ENCODE measurements at places on chromosomes 3 and 15. TPM values are rescaled to one million over a fixed set of nuclear protein-coding genes. Genes with fewer than 3 reads are reported as not detected.

DNA sequence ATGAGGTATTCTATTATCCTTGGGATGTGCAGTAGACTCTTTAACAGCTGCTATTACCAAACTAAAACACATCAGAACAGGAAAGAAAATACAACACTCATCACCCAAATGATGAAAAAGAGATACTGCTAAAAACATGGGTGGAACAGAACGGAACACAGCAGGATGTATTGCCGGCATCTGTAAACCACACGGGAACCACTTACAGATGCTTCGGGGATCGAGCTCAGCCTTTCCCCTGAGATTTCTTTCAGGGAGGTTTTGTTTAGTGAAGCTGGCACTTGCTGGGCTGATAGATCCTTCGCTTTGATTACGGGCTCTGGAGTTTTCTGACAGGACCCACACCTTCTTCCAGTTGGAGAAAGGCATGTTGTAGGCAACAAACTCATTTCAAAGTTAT is 182.3 kb upstream of the FAM3D start:
- no peaks in the 10 kb centered on the region for H3K36me3 ChIP-seq
- no peaks in the 10 kb centered on the region for H3K4me1 ChIP-seq
- no peak for DNase-seq
- H3K27ac ChIP-seq: no peak overlapping the region
- H3K27me3 ChIP-seq: no peaks in the 10 kb centered on the region

DNA sequence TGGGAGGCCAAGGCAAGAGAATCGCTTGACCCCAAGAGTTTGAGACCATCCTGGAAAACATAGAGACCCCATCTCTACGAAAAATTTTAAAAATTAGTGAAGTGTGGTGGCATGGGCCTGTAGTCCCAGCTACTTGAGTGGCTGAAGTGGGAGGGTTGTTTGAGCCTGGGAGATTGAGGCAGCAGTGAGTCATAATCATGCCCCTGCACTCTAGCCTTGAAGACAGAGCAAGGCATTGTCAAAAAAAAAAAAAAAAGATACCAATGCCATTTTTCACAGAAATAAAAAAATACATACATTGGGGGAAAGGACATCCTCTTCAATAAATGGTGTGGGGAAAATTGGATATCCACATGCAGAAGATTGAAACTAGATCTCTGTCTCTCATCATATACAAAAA is 74.6 kb downstream of the CERS3 start:
- H3K4me1 ChIP-seq: no peaks in the 10 kb centered on the region
- no peak overlapping the region for H3K4me3 ChIP-seq
- H3K27ac ChIP-seq: no peak overlapping the region
- no peaks in the 10 kb centered on the region for H3K36me3 ChIP-seq
- H3K27me3 ChIP-seq: no peaks in the 10 kb centered on the region

GRCh38 chr3:124887932-124888298 is 750 bp upstream of the ITGB5 start:
- no peak overlapping the region for H3K27ac ChIP-seq
- H3K36me3 ChIP-seq: no peaks in the 10 kb centered on the region
- no peaks in the 10 kb centered on the region for H3K4me1 ChIP-seq
- H3K4me3 ChIP-seq: no peak overlapping the region
- no peak for DNase-seq
- H3K27me3 ChIP-seq: peaks cover 9% of the 10 kb centered on the region

Gene LRRC31
- total RNA-seq: not detected

Gene SENP7
- 11.1 TPM for total RNA-seq

DNA sequence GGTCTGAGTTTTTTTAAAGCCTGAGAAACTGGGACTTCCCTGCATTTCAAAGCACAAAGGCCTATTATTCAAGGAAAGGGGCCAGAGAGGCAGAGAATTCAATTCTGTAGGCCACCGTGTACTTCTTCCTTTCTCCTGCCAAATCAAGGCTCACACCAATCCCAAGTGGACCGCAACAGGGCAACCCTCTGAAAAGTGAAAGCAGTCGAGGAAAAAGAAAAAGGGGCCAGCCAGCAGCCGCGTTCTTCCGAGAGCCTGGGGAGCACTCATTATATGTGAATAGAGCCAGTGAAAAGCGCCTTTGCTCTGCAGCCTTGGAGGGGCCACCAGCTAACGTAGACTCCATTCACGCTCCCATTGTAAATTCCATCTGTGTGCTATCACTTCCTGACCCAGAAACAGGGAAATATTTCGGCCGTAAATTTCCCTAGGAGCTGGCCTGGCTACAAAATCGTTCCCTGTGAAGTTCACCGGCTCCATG is 45.9 kb upstream of the THUMPD3 start:
- H3K4me3 ChIP-seq: no peak overlapping the region
- no peaks in the 10 kb centered on the region for H3K36me3 ChIP-seq
- H3K27ac ChIP-seq: no peak overlapping the region
- no peaks in the 10 kb centered on the region for H3K4me1 ChIP-seq

DNA sequence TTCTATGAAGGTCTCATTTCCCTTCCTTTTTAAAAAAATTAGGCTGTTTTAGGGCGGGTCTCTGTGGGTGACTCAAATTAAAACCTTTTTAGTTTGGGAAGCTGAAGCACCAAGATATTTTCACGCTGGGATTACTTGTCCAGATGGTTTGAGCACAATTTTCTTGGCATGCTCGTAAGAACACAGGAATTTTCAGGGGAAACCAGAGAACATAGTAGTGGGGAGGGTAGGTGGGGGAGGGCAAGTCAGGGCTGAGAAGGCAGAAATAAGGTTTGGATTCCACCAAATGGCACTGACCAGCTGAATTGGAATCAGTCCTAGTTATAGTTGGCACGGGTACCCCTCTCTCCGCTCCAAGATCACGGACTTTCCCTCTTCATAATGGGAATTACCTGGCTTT is 97.3 kb upstream of the LRIG1 start:
- no peak overlapping the region for H3K27ac ChIP-seq
- no peak overlapping the region for H3K4me3 ChIP-seq
- H3K27me3 ChIP-seq: peaks cover 5% of the 10 kb centered on the region
- DNase-seq: no peak
- no peaks in the 10 kb centered on the region for H3K36me3 ChIP-seq
- peaks cover 5% of the 10 kb centered on the region for H3K4me1 ChIP-seq

Gene HCLS1
- 197 TPM for total RNA-seq

DNA sequence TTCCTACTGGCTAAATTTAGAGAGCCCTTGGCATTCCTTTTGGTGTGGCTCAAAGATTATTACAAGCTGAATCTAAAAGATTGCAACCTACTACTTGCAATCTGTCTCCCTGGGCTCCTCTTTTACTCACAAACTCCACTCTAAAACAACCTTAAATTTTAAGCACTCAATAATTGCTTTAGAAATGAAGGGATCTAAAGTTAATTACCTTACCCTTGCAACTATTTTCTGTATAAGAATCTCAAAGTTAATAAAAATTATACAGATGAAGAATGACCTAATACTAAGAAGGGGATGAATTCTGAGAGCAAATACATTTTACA is 60.2 kb downstream of the ESYT3 start:
- no peak for DNase-seq
- no peaks in the 10 kb centered on the region for H3K36me3 ChIP-seq
- no peak overlapping the region for H3K4me3 ChIP-seq
- no peaks in the 10 kb centered on the region for H3K27me3 ChIP-seq
- H3K27ac ChIP-seq: no peak overlapping the region

- H3K27me3 ChIP-seq: no peaks in the 10 kb centered on the region
- no peak overlapping the region for H3K4me3 ChIP-seq
- no peak overlapping the region for H3K27ac ChIP-seq
- DNase-seq: no peak
These were observed 24.5 kb upstream of the VPS39 start for GRCh38 chr15:42232606-42233005.

- H3K36me3 ChIP-seq: no peaks in the 10 kb centered on the region
- H3K4me3 ChIP-seq: no peak overlapping the region
- H3K4me1 ChIP-seq: no peaks in the 10 kb centered on the region
- no peaks in the 10 kb centered on the region for H3K27me3 ChIP-seq
- no peak for DNase-seq
These were observed 13.6 kb downstream of the ZBTB47 start for GRCh38 chr3:42667096-42667522.

GRCh38 chr15:25674913-25675312 is 188.2 kb downstream of the ATP10A start:
- no peaks in the 10 kb centered on the region for H3K4me1 ChIP-seq
- no peak overlapping the region for H3K27ac ChIP-seq
- no peak overlapping the region for H3K4me3 ChIP-seq
- no peaks in the 10 kb centered on the region for H3K36me3 ChIP-seq
- H3K27me3 ChIP-seq: no peaks in the 10 kb centered on the region

DNA sequence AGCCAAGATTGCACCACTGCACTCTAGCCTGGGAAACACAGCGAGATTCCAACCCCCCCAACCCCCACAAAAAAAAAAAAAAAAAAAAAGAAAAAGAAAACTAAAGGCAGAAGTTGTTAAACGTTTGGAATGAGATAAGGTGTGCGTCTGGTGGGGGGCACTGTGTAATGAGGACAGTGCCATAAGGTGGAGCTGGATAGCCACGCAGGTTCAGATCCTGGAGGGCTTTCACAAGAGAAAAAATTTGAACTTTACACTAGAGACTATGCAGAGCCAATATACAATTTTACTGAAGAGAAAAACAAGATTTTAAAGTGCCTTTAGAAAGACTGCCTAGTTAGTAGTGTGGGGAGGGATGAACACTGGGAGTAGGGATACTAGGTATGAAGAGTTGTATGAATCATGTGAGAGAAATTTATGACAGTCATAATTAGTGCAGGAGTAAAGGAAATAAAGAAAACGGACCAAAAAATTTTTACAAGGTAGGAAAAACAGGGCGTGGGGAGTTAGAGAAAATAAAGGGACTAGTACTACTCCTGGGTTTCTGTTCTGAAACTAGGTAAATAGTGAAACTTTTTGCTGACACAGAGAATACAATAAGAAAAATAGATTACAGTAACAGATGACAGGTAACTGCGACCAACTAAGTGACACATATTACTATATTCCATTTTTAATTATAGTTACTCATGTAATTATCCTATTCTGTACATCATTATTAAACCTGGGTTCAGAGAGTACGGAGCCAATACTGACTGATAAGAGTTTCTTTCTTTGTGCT is 108.1 kb downstream of the PEAK1 start:
- no peaks in the 10 kb centered on the region for H3K27me3 ChIP-seq
- DNase-seq: no peak
- H3K4me1 ChIP-seq: no peaks in the 10 kb centered on the region
- H3K4me3 ChIP-seq: no peak overlapping the region
- no peak overlapping the region for H3K27ac ChIP-seq

- H3K4me1 ChIP-seq: no peaks in the 10 kb centered on the region
- H3K4me3 ChIP-seq: no peak overlapping the region
- no peaks in the 10 kb centered on the region for H3K36me3 ChIP-seq
- DNase-seq: no peak
- no peak overlapping the region for H3K27ac ChIP-seq
These were observed 161.3 kb downstream of the IL5RA start for GRCh38 chr3:2948882-2949281.

Gene CTXN2
- not detected for total RNA-seq

GRCh38 chr3:187769771-187770170 is 24.5 kb upstream of the BCL6 start:
- no peaks in the 10 kb centered on the region for H3K36me3 ChIP-seq
- DNase-seq: no peak
- H3K27me3 ChIP-seq: no peaks in the 10 kb centered on the region

Gene LMAN1L
- 0.27 TPM for total RNA-seq

- DNase-seq: no peak
- H3K4me1 ChIP-seq: no peaks in the 10 kb centered on the region
- no peak overlapping the region for H3K27ac ChIP-seq
- no peak overlapping the region for H3K4me3 ChIP-seq
- no peaks in the 10 kb centered on the region for H3K36me3 ChIP-seq
These were observed 85.0 kb downstream of the CLSTN2 start for GRCh38 chr3:140019946-140020345.

Gene SCN11A
- 0.09 TPM for total RNA-seq

DNA sequence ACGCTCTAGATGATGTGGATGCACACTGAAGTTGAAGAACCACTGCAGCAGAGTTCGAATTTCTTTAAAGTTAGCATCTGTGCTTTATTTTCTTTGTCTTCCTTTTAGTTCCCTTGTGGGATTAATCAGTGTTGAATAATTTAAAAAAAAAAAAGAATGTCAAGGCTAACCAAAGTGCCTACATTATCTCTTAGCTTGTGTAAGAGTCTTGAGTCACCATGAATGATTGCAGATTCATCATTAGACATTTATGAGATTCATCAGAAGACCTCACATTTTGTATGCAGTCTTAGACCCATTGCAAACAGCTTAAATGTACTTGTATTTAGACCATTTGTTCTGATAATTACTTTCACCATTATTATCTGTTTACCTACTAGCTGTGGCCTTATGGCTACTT is 182.2 kb downstream of the FNDC3B start:
- no peak for DNase-seq
- no peak overlapping the region for H3K27ac ChIP-seq
- H3K27me3 ChIP-seq: no peaks in the 10 kb centered on the region

- no peaks in the 10 kb centered on the region for H3K4me1 ChIP-seq
- H3K27ac ChIP-seq: no peak overlapping the region
- no peaks in the 10 kb centered on the region for H3K36me3 ChIP-seq
- DNase-seq: no peak
These were observed 42.8 kb downstream of the GAP43 start for GRCh38 chr3:115666081-115666480.

Gene CCDC39
- total RNA-seq: not detected
